Ecto neural progenitor cell (in vitro differentiated cells): ENCODE measurements at places on chromosomes 11 and 22.

GRCh38 chr11:45895553-45896259 is 10.3 kb downstream of the MAPK8IP1 start:
- no peak for DNase-seq

GRCh38 chr11:104339380-104339831 is 175.5 kb upstream of the PDGFD start:
- no peak for DNase-seq

DNA sequence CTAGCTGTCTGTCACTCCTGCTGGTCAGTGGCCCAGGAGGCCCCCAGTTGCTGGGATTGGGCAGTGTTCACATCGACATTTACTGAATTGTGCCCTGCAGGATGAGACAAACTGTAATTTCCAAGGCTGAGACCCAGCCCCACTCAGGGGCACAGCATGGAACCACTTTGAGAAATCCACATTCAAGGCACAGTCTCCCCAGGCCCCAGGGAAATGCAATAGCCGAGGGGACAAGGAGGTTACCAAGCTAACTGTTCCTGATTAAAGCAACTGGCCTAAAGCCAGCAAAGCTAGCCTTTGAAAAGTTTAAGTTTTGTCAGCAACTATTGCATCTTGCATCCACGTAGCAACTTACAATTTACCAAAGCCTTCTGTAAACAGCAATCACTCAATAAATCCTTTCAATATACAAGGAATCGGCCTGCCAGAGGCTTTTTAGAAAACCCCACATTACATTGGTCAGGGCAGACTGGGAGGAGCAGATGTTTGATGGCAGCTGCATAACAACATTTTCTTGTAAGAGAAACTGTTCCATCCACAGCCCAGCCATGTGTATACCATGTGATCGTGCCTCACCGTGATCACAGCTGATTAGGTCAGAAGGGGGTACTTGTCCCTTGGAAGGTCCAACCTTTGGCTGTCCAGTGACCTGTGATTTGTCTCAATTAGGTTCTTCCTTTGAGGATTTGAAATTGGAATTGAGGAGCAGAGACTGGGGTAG is 103.9 kb downstream of the TENM4 start:
- no peak for DNase-seq

DNA sequence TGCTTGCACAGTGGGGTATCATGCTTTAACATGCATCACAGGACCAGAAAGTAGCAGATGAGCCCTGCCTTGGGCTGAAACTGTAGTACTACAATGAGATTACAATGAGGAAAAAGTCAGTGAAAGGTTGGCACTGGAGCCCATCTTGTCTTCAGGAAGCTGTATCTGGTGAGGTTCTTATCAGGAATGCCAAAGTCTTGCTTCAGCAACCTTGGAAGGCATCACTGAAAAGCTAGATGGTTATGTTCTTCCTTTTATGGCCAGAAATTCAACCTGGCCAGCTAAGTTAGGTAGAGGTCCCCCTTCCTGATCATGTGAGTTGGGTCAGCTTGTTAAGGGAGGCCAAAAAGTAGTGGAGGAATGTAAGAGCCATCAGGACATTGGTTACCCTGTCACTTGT is 254.0 kb upstream of the FAT3 start:
- no peak for DNase-seq

GRCh38 chr22:33906475-33906874 is 13.8 kb downstream of the LARGE1 start:
- no peak for DNase-seq

DNA sequence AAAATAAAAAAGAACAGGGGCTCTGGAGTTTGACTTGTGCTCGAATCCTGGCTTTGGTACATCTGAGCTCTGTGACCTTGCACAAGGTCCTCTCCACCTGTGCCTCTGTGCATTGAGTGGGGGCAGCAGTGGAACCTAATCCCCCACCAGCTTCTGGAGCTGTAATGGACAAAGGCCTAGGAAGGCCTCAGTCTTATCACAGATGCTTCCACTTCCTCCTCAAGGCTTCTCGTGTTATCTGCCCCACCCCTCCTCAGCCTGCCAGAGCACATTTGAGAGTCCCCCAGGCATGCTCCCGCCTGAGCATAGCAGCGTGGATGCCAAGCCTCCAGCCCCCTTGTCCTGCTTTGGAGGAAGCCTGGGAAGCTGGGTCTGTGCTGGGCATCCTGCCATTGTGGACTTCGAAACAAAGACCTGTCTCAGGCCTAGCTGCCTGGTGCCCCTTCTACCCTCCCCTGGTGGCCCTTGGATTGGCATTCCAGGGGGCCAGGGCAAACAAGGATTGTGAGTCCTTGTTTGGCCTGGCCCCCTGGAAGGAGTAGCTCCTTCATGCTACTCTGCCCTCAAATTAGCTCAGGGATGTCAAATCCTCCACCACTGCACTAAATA is 15.0 kb downstream of the SLC35E4 start:
- DNase-seq = no peak

GRCh38 chr11:93532281-93532789 is 10.9 kb downstream of the SMCO4 start:
- DNase-seq = no peak

DNA sequence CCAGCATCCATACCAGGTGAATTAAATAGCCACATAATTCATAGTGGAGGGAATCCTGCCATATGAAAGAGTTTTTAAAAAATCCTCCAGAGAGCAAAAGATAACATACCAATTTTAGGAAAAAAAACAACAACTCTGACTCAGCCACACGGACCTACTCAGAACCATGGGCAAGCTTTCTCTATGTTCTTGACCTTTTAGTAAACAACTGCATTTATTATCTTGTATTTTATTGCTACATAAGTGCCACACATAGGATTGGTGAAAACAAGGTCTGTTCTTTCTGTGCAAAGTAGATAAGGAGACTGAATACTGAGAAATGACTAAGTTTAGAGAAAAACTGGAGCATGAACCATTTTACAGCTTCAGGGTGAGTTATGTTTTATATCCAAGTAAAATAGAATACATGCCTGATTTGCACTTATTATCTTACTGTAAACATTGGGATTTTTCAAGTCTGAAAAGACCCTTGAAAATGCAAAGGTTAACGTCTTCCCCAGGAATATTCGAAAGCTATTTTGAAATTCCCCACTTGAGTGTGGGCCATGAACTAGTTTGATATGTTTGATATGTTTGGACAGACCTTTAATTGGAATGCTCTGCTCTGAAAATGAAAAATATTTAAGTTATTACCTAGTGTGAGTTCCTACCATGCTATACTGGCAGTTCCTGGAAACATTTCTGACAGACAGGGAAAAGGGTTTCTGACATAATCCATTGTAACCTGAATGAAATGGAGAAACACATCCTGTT is 89.5 kb upstream of the DDI1 start:
- DNase-seq = no peak

DNA sequence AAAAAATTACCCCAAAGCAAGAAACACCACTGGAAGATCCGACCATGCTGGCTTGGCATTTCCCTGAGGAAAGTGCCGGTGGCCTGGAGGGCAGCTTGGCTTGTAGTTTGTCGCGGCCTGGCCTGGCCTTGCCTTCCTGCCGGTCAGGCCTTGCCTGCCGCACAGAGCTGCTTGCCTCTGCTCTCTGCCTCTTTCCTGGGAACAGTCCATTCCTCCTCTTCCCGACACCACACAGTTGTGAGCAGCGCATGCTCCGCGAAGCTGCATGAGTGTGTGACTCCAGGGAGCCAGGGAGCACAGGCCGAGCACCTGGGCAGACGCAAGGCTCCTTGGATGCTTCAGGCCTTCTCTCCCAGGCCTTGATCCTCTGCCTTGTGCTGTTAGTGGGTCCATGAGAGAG is 19.8 kb downstream of the CTTN start:
- no peak for DNase-seq

DNA sequence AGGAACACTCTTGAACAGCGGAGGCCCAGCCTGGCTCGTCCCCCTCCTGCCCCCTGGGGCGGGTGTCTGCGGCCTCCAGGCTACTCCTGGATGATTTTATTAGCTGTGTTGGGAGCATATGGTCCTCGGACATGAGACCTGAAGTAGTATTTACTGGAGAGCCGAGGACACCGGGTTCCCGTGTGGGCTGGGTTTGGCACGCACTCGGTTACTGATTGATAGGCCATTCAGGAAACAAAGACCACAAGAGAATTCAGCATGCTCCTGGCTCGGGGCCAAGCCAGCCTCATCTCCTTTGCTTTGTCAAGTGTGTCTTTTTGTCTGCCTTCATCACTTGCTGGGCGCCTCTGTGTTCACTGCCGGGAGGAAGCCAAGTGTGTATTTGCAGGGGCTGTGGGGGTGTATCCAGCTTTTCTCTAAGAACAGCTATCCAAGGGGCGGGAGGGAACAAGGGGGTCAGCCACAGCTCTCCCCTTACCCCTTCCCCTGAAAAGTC is 9.7 kb downstream of the FXYD2 start:
- DNase-seq = no peak

- DNase-seq = no peak
Measured at GRCh38 chr11:65366340-65366773, 11.8 kb downstream of the TIGD3 start.

DNA sequence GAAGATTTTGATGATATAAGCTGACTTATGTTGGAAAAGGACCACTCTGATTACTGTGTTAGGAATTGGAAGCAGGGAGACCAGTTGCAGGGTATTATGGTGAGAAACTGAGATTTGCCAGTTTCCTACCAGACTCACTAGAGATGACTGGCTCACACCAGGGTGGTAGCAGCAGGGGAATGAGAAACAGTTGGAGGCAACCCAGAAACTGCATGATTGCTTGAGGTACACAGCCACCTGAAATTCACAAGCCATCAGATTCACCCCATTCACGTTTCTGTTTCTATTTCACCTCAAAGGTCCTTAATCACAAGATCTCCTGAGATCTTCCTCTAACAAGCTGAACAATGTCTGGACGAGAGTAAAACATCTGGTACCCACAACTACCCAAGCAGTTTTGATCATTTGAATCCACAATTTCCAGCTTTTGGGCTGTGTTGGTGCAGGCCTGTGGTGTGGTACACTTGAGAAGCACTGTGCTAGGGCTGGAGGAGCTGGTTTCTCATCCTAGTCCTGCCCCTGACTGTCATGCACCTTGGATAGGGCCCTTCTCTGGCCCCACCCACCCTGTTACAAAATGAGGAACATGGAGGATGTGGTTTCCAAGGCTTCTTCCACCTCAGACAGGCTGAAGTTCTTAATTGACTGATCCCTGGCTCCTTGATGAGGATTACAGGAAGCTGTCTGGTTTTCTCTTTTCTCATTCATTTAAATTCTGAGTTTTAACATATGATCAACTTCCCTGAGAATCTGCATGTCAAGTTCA is 233.4 kb downstream of the INSC start:
- DNase-seq = no peak

- no peak for DNase-seq
Measured at GRCh38 chr11:99920956-99921355, 766.1 kb upstream of the ARHGAP42 start.

- no peak for DNase-seq
Measured at GRCh38 chr11:76935042-76935441, 74.3 kb downstream of the ACER3 start.

DNA sequence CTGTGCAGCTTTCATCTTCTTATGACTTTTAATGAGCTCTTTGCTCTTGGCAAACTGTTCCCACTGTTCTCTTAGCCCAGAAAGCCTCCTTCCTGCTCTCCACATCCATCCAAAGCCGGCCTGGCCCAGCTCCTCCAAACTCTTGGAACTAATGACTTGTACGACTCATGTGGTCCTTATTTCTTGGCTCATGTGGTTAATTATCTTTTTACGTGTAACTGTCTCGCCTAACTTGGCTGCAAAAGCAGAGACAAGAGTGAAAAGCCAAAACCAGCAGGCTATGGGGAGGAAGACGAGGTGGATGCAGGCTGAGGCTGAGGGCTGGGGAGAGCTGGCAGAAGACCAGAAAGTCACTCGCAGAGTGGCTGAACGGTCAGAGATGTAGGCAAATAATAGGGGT is 5.5 kb downstream of the CSNK2A3 start:
- DNase-seq = no peak
